ENCODE measurements at places on chromosomes 16 and 17.
A peak's percentile ranks its signal among the peaks of the same experiment; 100 is the strongest.

DNA sequence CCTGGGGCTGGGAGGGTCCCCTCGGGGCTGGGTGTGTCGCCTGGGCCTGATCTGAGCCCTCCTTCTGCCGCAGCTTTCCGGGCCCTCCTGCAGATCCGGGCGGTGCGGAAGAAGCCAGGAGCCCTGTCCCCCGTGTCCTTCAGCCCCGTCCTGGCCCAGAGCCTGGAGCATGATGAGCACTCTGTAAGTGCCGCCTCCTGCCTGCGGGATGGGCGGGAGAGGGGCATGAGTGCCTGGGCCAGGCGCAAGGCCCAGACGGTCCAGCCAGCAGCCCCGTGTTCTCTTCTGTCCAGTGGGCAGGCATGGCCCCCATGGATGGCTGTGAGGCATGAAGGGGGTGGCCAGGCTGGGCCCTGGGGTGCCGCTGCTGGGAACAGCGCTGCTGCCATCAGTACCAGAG lies 16.0 kb upstream of the NUDT16L1 start:
- no peak for DNase-seq

DNA sequence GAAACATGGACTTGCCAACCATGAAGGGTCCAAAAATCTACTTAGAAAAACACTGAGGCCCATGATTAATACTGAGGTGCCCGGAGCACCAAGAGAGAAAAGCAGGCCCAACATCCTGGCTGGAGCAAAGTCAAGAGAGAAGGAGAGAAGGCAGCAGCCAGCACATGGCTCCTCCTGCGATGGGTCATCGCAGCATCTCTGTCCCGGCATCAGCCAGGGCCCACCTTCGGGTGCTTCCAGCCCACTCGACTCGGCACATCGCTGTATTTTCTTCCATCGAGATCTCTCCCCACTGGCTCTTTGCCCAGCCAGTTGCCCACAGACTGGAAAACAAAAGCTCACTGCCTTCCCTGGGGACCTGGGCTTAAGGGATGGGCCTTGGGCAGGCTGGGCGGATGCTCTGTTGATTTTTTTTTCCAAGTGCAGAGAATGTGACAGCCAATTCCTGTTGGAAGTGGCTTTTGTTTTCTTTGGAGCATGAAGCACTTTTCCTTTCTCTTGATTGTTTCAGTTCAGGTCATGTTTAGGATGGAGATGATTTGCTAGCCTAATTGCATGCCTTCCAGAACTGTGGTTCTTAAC lies 58.1 kb downstream of the CYB5B start:
- DNase-seq, result peak; percentile 68

DNA sequence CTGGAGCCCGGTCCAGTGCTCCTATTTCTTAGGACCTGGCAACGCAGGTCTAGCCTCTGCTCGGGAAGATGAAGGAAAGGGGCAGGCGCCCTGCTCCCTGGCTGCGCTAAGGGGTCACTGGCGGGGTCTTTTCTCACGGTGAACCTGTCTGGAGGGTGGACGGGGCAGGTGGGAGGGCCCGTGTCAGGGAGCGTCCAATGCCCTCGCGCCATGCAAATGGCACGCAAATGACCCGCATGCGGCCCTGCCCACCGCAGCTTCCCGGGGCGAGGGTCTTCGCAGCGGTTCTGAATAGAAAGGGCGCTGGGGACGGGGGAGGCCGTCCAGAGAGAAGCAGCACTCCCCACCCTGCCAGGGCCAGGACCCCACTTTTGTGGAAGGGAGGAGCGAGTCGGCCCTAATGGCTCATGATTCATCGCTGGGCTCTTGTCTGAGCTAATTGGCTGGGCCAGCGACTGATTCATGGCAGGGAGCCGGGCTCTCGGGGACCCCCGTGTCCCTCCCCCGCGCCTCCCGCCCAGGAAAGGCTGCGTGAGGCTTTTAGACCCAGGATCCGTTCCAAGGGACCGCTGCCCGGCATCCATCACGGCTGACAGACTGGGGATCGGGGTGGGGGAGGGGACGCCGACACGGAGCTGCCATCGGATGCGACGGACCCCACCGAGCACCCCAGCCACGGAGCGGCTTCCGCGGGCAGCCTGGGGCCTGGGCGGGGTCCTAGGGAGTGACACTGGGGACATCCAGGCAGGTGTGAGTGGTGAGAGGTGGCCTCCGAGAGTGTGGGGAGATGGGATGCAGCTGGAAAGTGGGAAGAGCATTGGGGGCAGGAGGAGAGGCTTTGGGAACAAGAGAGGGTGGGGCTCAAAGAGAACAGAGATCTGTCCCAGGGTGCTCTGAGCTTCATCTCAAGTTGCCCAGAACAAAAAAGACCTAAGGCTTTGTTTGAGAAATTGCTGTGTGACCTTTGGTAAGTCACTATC lies 25.0 kb upstream of the NGFR start:
- DNase-seq, result peak; percentile 61

DNA sequence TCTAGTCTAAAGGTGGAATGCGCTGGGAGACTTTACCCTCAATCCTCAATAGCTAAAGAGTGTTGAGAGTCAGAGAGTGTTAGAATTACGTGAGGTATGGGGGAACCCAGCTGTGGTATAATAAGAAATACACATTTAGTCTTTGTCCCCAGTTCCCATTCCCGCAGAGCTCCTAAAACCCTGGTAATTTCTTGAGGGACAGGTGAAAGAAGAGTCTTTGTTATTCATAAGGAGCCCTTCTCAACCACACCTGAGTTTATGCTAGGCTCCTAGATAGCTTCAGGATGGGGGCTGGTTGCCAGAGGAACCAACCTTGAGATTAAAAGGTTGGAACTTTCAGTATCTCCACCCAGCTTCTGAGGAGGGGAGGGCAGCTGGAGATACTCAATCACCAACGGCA lies 5.8 kb downstream of the ZNF18 start:
- DNase-seq, result no peak

DNA sequence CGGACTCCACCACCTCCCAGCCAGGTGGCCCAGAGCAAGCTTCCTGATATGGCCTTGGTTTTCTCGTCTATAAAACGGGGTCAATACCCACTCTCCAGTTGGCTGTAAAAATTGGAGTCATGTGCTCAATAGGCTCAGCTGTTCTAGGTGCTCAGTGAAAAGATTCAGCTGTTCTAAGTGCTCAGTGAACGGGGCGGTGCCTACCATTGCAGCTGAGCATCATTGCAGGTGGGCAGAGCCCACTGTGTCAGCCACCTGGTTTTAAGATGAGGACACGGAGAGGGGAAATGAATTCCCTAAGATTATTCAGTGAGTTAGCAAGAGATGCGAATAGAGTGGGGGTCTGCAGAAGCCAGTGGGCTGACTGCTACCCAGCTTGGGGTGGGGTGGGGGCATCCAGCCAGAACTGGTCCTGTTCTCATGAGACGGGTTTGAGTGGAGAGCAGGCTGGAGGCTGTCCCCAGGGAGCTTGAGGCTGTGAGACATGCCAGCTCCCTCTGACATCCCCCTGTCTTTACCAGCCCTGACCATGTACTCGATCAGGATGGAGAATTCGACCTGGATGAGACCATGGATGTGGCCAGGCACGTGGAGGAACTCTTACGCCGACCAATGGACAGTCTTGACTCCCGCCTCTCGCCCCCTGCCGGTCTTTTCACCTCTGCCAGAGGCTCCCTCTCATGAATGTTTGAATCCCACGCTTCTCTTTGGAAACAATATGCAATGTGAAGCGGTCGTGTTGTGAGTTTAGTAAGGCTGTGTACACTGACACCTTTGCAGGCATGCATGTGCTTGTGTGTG lies 21.9 kb downstream of the STAT5A start:
- DNase-seq, result no peak

- no peak for DNase-seq
These were observed 155.6 kb downstream of the HS3ST2 start for GRCh38 chr16:22969567-22969966.

GRCh38 chr16:82522026-82522425 lies 104.7 kb upstream of the CDH13 start:
- DNase-seq, result no peak

DNA sequence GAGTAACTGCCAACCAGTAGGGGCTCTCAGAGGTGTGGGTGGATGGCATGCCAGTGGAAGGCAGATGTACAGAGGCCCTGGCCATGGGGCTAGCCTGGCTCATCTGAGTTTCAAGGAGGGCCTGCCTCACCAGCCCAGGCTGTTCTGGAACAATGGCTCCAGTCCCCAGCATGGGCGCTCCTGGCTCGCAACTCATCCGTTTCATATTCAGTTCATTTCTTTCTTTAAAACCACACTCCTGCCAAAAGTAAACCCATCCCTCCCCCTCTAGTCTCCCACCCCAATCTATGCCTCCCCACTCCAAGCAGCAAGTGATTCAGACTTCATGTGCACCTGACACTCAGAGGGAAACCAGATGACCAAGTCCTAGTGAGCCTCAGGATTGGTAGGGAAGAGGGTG lies 2.4 kb downstream of the CCL13 start:
- no peak for DNase-seq

DNA sequence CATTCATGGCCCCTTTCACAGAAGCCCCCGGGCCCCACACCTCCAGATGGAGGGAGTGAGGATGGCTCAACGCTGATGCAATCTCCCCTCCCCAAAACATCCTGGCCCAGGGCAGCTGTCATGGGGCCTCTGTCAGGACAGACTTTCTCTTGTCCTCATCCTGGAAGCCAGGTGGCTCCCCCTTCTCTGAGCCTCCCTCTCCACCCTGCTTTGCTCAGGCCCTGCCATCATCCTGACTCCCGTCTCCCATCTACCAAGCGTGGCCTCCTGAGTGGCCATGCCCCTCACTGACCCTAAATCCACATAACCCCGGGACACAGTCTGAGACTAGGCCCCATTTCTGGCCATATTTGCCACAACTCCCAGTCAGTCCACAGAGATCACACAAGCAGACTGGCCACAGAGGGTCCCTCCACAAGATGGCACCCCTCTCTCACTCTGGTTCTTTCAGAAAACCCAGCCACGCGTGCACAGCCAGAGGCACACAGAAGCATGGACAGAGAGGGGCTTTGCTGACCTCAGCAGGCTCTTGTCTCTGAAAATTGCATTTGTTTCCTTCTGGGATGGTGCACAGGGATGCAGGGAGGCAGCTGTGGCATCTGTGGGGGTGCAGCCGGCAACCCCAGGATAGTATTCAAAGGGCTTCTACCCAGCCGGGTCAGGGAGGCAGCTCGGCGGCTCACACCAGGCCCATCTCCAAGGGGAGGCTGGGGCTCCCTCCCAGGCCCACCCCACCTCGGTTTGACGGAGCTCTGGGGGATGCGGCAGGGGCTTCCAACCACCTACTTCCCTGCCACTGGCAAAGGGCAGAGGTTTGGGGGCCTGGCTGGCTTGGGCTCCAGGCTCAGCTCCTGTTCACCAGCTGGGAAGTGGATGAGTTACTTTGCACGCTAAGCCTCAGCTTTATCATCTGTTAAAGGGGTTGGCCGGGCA lies 16.9 kb downstream of the DOC2B start:
- peak; percentile 56 for DNase-seq

DNA sequence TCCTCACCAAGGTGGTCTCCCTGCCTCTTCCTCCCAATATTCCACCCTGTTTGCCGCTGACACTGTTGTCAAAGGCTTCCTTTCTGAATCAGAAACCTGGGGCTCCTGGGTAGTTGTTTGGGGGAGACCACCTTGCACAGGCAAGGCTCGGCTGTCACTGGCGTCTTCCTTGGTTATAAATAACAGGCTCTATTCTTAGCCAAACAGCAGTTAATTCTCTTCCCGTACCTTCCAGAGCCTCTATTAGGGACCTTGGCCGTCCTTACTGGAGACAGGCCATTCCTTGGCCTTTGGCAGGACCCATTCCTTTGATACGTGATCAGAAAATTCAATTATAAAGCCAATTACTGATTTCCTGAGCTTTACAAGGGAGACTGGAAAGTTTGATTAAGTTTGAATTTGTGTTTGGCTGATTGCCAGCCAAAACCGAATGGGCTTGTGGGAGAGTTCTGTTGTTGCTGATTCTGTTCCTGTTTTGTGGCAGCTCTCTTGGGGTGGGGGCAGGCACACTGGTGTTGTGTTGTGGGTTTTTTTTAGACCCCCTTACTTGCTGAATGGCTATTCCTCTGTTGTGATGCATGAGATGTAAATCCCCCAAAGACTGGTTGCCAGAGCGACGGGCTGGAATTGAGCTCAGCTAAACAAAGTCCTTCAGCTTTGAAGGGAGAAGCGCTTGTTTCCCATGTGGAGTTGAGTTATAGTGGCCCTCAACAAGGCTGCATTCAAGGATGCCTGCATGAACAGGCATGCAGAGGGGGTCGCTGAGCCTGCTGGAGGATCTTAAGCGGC lies 104.6 kb downstream of the GNAO1 start:
- no peak for DNase-seq

DNA sequence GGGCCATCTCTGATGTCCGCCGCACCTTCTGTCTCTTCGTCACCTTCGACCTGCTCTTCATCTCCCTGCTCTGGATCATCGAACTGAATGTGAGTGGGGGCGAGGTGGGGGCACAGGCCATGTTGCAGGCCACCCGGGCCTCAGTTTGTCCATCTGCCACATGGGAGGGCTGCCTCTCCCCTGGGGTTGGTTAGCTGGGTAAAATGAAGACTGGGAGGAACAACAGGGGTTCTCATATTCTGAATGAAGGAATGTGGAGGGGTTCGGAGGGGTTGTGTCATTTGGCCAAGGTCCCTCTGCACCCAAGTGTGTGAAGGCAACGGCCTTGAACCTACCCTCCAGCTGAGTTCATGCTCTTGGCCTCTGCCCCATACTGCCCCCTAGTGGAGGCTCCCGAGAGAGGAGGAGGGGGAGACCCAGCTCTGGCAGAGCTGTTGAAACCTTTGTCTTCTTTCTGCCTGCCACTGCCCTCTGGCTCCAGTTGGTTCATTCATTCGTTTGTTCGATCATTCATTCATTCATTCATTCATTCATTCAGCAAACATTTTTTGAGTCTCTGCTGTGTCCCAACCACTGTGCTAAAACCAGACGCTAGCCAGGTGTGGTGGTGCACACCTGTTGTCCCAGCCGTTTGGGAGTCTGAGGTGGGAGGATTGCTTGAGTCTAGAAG lies 11.4 kb upstream of the TCAP start:
- DNase-seq, result peak; percentile 30

DNA sequence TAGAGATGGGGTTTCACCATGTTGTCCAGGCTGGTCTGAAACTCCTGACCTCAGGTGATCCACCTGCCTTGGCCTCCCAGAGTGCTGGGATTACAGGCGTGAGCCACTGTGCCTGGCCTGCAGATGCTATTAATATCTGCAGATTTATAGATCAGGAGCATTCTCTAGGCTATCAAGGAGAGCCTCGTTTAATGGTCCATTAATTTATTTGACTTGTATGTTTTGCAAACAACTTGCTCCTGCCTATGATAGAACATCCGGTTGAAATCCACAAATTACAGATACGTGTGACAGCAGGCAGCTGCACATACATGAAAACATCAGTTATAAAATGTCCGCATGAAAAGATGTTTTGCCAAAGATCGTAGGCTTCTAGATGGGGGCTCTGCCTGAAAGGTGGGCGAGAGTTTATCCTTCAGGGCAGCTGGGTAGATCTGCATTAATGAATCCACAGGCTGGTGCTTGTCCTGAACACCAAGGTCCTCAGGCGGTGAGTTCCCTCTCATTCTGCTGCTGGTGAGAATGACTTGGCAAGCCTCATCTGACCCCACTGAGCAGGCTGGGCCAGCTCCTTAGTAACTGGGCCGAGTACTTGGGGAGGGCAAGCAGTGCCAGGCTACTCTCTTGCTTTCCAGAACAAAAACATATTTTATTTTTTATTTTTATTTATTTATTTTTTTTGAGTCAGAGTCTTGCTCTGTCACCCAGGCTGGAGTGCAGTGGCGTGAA lies 37.1 kb upstream of the MGAT5B start:
- DNase-seq, result no peak

- DNase-seq, result peak; percentile 53
These were observed 833 bp downstream of the WSCD1 start for GRCh38 chr17:6070913-6071511.

All from right kidney (tissue), 9 donors.